ENCODE measurements at places on chromosomes 7 and 10.

DNA sequence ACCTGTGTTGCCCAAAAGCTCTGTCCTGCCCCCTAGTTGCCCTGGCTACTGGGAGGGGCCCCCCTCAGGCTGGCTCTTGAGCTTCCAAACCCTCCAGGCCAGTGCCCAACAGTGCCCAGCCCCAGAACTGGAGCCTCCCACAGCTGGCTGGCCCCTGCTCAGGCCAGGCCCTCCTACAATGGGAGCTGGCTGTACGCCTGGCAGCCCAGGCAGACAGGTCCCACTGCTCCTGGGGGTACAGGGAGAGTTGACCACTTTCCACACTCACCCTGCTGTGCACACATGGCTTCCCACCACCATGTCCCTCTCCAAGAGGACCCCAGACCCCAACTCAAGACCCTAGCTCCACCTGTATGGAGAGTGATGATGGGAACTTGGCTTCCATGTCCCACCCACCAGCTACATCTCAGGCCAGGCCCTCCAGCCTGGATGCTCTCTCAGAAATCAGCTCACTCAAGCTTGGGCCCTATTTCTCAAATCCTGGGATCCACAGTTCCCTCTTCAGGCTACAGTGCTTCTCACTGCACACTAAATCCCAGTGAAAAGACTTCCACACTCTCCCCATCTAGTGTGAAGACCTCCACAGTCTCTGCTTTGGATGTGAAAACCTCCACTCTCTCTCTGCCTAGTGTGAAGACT lies 92.6 kb downstream of the OAT start:
- DNase-seq = no peak

- DNase-seq = peak; percentile 24
Observed at GRCh38 chr7:142854372-142855113, at the start of gene EPHB6. Gene EPHB6, plus strand, starts transcription at chr7:142855076. Its CDS starts 8,152 bp downstream, at chr7:142863228.

- no peak for DNase-seq
Observed at GRCh38 chr10:72712136-72712535, 20.2 kb downstream of the MCU start.

- peak; percentile 35 for DNase-seq
Observed at GRCh38 chr7:84248267-84248666, 53.7 kb upstream of the SEMA3A start.

- DNase-seq = no peak
Observed at GRCh38 chr7:89067048-89067447, 271.5 kb upstream of the TEX47 start.

DNA sequence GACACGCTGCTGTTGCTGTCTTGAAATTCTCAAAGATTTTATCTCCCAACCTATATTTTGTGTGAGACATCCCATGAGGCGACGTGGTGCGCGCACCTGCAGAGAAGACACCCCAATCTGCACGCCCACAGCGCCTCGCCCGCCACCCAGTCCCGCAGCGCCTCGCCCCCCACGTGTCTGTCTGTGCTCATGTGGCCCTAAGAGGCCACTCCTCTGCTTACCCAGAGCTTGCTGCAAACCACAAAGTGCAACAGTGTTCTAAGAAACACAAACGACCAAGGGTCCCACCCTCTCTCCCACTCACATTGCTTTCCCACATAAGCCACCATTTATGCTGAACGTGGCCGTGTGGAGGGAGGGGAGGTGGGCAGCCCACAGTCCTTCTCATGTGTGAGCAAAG lies 287.2 kb downstream of the PTPRN2 start:
- DNase-seq = no peak

DNA sequence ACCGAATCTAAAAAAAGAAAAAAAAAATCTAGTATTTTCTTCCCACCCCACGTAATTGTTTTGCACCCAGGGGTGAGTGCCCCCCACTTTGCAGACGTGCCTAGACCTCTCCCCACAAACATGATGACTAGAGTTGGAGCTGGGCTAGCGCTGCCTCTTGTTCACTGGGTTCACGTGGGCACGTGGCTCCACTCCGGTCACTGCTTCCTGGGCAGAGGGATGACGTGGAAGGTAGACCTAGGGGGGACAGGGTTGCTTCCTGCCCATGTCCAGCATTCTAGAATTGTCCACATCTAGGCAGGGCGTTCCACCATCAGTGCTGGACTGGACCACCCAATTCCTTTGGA lies 861 bp upstream of the LIMK1 start:
- no peak for DNase-seq

DNA sequence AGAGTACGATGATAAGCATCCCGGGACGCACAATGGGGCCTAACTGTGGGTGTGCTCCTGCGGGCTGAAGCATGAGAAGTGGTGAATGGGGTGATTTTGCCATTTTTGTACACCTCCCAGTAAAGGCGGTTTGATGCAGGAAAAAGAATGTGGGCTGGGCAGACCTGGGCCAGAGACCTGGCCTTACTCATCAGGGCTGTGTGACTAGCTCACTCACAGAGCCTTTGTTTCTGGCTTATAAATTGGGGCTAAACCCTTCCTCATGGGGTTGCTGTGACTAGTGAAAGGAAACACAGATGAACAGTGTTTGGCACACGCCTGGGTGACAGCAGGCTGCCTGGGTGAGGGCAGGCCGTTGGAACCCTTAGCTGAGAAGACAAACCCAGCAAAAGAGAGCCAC lies 18.0 kb downstream of the RRP12 start:
- DNase-seq = no peak

DNA sequence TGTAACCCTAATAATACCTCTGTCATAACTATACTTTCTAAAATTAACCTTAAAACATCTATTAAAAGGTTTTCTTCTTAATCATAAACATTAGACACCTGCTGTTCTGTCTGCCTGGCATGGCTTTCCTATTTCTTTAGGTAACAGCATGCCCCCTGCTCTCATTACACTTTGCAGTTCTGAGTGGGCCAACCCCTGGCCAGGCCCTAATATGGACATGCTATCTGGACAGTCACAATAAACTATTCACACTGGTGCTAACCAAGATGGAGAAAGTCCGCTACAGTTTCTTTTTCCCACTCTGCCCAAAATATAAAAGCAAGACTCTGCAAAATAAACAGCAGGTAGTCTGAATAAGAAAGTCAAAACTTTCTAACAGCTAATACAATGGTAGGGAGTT lies 84.0 kb downstream of the ELAPOR2 start:
- DNase-seq = no peak

GRCh38 chr7:150631866-150632864 lies at the start of gene GIMAP6:
Gene GIMAP6, minus strand, starts transcription at chr7:150632385. Its CDS starts 2,243 bp downstream, at chr7:150630142.
- DNase-seq = peak; percentile 2

- DNase-seq = peak; percentile 28
Observed at GRCh38 chr7:151080067-151080521, 515 bp downstream of the FASTK start.

- no peak for DNase-seq
Observed at GRCh38 chr7:99080679-99081078, 63.2 kb downstream of the SMURF1 start.

- no peak for DNase-seq
Observed at GRCh38 chr10:326350-326749, 191.1 kb downstream of the ZMYND11 start.

DNA sequence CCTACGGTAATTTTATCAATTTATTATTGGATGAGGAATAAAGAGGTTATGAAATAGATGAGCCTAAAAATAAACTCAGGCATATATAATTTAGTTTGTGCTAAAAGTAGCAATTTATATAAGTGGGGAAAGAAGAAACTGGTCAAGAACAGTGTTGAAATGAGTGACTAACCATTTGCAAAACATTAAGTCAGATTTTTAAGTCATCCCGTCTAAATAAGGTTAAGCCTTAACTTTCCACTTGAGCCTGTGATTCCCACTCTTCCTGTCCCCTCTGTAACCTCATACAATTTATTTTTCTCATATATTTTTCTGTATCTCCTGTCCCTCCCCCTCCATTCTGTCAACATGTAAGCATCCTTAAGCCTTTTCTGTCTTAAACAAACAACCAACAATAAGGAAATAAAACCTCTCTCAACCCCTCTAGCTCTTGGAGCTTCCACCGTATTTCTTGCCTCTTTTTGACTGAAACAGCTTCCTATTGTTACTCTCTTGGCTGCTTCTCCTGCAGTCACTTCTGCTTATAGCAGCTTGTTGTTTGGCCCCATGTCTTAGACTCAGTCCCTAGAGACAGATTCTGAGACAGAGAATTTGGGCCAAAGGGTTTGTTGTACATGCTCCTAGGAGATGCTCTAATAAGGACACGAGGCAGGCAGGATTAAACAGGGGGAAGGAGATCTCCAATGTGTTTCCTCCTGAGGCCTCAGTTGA lies 109.7 kb downstream of the GNAI1 start:
- DNase-seq = no peak

- DNase-seq = peak; percentile 74
Observed at GRCh38 chr10:92699518-92700381, 10.0 kb downstream of the HHEX start.

GRCh38 chr7:40230101-40230500 lies 95.3 kb downstream of the SUGCT start:
- DNase-seq = no peak

DNA sequence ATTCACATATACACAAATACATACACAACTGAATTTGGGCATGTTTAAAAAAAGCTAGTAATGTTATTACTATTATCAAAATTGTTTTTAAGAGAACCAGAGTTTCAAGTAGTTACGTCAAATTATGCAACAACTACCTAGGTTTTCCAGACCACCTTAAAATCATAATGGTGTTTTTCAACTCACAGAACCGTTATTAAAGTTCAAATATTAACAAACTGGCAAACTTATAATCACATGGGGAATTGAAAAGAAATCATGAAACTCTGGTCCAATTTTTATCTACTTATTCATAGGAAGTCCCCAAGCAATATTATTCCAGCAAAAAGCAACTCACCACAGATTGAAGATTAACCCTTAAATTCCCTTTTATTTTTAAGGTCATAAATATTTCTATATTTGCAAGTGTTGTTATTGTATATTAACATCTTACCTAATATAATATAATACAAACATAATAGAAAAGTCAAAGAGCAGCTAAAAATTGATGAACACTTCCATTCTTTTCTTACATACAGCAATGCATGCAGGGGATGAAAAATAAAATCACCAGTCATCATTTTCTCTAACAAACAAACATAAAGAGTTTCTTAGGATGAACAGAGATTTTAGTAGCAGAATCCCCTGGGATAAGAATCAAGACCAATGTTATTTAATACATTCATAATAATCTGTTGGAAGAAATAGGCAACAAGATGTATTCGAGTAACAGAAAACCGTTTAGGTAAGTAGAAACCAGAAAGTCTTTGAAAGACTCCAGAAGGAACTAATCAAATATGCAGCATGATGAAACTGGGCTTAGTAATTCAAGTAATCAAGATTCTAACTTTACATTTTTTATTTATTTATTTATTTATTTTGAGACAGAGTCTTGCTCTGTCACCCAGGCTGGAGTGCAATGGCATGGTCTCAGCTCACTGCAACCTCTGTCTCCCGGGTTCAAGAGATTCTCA lies 391.1 kb downstream of the PARD3 start:
- DNase-seq = no peak

DNA sequence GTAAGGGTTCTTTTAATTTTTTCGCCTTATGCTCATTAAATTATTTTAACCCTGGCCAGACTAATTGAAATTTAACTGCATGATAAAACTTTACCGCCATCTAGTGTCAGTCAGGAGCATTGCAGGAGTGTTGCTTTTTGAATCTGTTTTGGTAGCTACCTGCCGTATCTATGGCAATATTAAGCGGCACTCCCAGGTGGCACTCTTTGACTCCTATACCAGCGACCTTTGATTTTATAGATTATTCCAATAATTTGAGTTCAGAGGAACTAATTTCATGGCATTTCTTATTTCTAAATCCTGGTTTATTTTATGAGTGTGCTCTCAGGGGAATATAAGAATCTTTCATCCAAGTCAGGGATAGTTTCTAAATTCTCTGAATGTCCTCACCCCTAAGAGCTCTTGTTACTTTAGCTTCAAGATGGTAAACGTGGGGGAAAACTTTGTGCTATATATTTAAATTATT lies 198.9 kb downstream of the REEP3 start:
- DNase-seq = peak; percentile 58

- peak; percentile 52 for DNase-seq
Observed at GRCh38 chr10:58967551-58968388, 208.7 kb upstream of the PHYHIPL start.

DNA sequence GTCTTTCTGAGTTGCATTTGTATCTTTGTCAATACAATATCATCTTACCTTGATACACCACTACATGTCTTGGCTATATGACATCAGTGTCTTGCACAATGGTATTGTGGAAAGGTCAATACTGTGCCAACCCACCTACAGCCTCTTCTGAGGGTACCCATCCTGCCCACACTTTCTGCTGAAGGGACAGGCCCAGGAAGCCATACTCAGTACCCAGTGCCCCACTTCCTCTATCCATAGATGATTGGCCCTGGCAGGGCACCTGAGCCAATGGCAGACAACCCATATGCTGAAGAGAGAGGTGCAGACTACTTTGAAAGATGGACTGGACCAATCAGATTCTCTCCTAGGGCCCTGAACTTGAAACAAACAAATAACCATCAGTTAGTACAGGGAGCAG lies 152.0 kb upstream of the ADO start:
- DNase-seq = no peak

- no peak for DNase-seq
Observed at GRCh38 chr10:30857803-30858202, 173.9 kb downstream of the ZNF438 start.
